ENCODE measurements at places on chromosomes 4 and X.
A peak's percentile ranks its signal among the peaks of the same experiment; 100 is the strongest.

DNA sequence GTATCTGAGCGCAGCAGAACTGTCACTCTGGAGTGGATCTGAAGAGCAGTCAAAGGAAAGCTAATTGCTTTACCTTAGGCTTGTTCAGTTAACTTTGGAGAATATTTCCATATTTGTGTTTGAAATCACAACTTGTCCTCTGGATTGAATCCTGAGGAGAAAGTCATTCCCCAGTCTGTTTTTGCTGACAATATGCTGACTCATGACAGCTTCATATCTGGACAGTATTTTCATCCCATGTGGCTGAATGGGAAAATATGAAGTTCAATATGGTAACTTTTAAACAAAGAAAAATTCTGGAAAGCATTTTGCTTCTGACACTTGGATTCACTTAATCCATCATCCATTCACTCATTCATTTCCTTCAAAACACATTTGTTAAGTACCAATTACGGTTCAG lies 46.3 kb upstream of the MAGEC3 start:
- no peak for DNase-seq

DNA sequence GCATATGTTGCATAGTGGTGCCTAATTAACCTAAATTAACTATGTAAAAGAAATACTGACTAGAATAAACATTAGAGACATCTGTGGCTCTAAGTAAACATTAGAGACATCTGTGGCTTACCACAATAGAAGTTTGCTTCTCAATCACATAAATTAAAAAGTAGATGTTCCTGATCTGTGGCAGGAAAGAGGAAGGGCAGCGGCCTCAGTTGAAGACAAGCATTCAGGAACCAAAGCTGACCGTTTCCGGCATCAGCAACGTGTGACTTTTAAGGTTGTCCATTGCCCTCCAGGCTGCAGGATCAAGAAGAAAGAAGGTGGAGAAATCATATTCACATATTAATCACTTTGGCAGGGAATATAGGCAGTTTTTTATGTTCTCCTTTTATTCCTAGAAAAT lies 336.3 kb upstream of the TRAM1L1 start:
- DNase-seq: no peak

DNA sequence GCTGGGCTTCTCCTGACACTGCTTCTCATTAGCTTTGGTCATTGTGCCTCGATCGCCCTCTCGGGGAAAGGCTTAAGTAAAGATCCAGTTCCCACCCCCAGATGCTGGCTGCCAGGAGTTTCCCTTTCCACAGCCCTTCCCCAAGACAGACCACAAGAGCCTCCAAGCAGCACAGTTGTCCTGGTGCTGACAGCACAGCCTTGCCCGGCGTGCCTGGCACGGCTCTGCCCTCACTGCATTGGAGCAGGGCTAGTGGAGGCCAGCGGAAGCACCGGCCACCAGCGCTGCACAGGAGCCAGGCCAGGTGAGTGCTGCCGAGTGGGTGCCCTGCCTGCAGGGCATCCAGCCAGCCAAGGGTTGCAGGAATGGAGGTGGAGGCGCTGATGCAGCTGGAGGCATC lies 9.7 kb upstream of the MSANTD1 start:
- DNase-seq: no peak

GRCh38 chr4:23962462-23962861 lies 72.6 kb upstream of the PPARGC1A start:
- DNase-seq: no peak

DNA sequence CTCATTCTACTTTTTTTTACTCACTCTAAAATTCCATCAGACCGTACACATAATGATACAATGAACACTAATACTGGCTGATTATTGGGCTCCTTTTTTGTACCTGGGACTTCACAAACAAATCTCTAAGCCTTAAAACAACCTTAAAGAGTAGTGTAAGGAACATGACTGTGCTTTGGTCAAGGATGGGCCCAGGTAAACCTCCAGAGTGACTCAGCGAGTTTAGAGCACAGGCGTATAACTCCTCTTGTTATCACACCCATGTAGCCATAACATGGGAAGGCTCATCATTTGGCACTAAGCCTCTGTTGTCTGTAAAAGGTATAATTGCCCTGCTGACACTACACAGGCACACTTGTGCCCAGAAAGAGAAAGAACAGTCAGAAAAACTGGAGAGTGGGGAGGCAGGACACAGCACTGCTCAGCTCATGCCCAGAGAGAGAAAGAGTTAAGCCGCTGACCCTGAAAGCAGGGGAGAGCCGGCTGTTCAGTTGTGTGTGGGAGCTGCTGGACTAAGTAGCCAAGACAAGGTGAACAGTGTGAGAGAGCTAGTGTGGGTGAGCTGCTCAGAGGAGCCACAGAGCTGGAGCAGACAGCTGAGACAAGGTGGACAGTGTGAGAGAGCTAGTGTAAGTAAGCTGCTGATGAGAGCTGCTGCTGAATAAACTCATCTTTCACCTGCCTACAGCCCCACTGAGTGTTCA lies 319.6 kb upstream of the BMP3 start:
- peak; percentile 44 for DNase-seq

DNA sequence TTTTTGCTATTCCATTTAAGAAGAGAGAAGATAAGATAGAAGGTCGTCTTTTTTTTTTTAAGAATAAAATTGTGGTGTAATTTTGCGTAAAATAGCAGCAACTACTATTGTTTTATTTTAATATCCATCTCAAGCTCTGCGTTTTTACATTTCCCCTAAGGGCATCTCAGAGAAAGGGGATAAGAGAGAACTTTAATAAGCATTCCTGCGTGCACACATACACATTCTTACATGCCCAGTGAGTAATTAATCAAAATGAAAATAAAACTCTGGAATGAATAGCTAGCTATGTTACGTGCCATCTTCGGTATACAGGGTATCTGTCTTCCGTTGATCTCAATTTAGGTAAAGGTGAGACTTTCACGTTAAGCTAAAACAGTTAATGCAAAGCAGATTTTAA lies 200.3 kb upstream of the TENM3 start:
- DNase-seq: no peak

- DNase-seq: peak; percentile 80
These were observed 30.2 kb downstream of the RBBP7 start for GRCh38 chrX:16839852-16840460.

DNA sequence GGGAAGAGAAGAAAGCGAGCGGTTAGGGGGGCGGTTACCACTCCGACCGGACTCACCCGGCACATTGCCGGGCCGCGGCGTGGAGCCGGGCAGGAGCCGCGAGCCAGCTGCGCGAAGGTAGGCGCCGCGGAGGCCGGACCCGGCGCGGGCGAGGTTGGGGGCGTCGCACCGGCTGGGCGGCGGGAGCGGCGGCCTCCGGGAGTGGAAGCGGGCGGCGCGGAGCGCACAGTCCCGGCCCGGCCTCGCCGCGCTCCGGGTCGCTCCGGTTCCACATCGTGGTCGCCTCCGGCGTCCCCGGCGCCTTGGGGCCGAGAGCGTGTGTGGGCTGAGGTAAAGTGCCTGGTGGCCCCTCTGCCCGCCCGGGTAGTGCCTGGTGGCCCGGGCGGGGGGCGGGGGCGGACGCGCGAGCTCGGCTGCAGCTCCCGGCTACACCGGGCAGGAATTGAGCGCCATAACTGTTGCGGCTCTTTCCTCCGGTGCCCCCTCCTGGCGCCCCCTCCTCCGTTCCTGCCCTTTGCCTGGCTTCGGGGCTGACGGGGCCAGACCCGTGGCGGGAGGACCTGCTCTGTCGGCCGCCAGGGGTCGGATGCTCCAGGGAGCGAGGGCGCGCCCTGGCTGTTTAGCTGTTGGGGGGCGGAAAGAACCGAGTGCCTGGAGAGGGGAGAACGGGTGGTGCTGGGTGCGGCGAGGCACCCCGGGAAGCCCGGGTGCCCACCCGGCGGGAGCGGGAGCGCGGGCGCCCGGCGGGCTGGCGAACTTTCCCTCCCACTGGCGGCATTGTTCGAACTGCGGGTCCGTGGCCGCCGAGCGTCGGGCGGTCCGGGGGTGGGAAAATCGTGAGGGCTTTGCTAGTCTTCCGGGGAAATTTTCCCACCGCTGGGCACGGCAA lies 626 bp downstream of the JADE3 start:
- peak; percentile 83 for DNase-seq

DNA sequence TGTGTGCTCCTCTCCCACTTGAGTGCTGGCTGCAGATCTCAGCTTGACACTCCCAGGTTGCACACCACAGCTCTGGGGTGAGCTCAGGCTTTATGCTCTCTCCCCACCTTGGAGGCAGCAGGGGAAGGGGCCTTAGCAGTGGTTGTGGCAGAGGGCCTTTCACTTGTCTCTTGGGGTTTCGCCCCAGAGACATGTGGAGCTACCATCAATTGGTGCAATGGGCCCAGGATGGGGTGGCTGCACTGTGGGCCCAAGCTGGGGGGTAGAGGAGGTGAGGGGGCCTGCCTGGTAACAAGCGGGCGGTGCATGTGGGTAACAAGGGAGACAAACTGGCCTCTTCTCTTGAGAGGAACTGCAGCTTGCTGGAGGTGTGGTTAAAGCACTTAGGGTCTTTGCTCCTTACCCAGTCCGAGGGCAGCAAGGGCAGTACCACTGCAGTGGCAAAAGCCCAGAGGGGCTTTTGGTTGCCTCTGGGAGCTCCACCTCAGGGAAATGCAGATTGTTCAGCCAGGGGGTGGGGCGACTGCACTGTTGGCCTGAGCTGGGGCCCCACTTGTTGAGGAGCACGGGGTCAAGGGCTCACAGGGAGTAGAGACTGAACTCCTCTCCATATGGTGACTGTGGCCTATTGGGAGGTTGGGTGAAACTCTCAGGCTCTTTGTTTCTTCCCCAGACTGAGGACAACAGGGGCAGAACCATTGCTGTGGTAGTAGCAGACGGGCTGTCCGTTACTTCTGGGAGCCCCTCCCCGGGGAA lies 30.5 kb upstream of the OR13H1 start:
- no peak for DNase-seq

DNA sequence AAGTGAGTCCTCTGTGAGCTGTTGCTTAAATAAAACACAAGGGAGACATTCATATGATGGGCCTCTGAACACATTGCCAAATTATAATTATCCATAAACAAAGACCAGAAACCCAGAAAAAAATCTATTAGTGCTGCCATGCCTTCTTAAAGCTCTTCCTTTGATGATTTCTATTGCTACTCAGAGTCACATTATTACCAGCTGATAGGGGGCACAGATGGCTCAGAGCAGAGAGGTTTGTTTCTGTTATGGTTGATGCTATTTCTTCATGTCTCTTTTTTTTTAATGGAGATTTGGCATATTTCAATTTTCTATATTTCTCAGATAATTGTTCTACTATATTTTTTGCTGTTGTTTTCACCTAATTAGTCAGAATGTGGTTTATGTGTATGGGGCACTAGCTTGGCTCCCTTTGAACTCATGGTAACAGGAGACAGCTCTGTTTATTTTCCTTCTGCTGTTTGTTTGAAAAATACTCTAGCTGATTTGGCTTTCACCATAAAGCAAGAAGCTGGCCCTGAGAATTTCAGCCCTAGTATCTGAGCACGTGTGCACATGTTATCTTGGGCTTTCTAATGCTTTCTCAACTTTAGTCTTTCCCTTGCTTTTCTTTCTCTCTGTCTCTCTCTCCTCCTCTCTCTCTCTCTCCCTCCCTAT lies 568.8 kb downstream of the PPARGC1A start:
- DNase-seq: no peak

- no peak for DNase-seq
These were observed 12.0 kb upstream of the TNIP2 start for GRCh38 chr4:2768124-2768523.

DNA sequence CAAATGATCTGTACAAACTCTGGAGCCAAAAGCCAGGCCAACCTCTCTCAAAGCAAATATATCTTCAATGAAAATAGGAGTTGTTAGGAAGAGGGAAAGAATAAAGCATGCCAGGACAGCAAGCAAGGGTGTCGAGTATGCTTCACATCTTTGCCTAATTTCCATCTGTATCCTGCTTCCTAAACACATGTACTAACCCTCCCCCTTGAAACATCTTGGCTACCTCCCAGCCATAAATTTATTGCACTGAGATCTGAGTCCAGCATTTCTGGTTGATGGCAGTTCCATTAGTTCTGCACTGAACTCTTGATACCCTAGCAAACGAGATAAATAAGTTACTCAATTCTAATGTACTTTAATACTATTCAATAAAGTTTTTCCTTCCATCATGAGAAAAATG lies 430.5 kb upstream of the TRAM1L1 start:
- DNase-seq: no peak

DNA sequence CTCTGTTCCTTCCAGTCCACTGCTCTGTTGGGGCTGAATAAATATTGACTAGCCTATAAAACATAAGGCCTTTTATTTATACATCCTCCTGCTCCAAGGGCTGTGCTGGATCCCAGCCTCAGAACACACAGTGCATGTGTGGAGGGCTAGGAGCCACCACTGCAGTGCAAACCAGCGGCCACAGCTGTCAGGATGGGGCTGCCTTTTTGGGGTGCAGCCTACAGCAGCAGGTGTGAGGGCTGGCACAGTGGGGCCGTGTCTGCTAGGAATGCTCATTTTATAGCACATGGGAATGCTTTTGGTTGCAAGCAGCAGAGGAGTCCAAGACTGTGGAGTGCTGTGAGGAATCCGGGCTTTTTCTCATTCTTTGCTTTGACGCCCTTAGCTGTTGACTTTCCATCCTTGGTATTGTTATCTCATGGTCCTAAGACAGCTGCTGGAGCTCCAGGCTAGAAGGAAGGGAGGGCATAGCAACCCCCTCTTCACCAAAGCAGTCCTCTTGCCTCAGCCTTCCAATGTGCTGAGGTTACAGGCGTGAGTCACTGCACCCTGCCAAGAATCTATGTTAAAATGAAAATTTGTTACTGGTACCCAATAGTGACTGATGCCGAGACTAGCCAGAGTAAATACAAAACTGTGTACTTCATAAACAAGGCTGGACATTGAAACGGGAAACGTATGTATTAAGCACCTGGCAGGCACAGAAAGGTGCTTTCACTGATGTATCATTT lies 334.3 kb upstream of the GATB start:
- DNase-seq: no peak

- DNase-seq: no peak
These were observed 216.2 kb downstream of the DHRSX start for GRCh38 chrX:2284601-2285000.

- DNase-seq: no peak
These were observed 20.4 kb upstream of the SCD5 start for GRCh38 chr4:82818664-82819662.

DNA sequence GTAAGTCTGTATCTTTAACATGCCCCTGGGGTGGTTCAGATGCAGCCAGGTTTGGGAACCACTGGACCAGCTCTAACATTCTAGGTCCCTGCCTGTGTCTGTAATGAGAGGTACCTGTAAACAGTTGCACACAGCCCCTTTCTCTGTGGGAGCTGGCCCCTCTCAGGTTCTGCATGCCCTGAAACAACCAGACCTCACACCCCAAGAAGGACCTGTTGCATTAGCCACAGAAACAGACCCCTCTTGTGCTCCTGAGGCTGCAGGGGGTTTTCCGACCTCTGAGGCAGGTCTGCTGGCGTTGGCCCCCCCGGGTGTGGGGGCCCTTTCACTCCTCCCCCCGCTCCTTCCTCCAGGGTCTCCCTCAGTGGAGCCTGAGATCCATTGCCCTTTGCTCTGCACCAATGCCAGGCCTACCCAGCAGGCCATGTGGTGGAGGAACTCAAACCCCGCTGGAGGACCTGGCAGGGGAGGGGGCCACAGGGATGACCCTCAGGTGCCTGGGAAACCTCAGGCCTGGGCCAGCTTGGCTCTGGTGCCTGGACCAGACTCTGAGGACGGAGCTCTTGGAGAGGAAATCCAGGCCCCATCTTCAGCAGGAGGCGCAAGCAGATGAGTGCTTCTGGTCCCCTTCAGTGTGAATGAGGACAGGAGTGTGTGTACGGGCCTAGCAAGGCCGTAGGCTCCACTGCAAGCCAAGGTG lies 61.4 kb upstream of the PJA1 start:
- peak; percentile 22 for DNase-seq
